ENCODE measurements at places on chromosomes 6 and 20.

DNA sequence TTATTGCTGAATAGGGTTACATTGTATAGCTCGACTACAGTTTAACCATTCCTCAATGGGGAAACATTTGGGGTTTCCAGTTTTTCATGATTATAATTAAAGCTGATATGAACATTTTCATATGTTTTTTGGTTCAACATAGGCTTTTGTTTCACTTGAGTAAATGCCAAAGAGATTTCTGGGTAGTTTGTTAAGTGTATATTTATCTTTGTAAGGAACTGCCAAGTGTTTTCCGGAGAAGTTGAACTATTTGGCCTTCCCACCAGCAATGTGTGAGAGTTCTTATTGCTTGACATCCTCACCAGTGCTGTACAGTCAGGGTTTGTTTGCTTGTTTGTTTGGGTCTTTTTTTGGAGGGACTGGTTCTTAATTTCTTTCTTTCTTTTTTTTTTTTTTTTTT lies 83.7 kb upstream of the RALY start:
- DNase-seq = peak; percentile 31

DNA sequence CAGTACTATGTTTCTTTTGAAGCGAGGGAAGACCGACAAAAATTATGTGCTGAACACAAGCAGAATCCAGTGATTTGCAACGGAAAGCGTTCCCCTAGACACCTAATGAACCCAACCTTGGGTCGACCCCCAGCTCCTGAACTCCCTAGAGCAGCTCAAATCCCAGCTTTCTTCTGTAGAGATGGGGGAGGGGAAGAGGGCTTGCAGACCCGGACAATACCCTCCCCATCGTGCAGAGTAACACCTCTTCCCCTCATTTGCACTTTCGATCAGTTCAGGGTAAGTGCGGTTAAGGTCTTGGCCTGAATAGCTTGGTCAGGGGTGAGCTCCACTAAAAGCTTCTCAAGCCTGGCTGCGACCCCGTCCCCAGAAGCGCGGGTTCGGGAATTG lies 404 bp downstream of the CEP162 start:
- DNase-seq = no peak

GRCh38 chr20:3648951-3649350 lies 14.2 kb downstream of the GFRA4 start:
- no peak for DNase-seq

- DNase-seq = peak; percentile 69
Observed at GRCh38 chr6:75893058-75893775, 144.2 kb downstream of the MYO6 start.

GRCh38 chr6:134849920-134850447 lies 99.9 kb downstream of the ALDH8A1 start:
- no peak for DNase-seq

DNA sequence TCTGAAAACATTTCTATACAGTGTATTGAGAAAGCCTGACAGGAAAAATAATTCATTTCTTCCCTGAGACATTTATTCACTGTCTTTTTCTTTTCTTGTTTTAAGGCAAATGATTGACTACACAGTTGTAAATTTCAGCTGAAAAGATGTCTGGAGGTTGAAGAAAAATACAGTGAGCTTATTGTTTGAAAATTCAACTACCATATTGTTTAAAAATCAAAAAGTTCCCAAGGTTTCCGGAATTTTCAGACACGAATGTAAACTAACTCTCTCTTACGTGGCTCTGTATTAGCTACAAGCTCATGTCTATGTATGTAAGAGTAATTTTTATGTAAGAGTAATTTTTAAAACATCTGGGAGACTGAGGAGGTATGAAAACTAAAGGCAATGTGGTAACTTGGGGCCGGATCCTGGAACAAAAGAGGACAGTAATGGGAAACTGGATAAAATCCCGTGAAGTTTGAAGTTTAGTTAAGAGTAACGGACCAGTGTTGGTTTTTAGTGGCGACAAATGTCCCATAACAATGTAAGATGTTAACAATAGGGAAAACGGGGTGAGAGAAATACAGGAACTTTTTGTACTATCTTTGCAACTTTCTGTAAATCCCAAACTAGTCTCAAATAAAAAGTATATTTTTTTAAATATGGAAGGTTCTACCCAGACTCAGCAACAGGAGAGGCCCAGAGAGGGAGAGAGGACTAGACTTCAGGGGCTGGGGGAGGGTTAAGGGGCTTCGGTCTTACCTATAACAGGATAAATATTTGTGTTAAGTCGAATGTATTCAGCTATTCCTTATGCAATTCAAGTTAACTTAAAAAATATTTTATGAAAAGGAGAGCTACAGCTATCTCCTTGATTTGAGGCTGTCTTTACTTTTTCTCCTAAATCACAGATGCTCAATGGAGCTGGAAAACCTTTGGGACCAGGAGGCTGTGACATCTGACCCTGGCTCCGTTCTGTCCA lies 1.3 kb downstream of the PTGIS start:
- DNase-seq = no peak

GRCh38 chr6:20630617-20631548 lies 96.6 kb downstream of the CDKAL1 start:
- DNase-seq = no peak

- peak; percentile 72 for DNase-seq
Observed at GRCh38 chr6:17458966-17459365, 65.6 kb downstream of the CAP2 start.

- DNase-seq = no peak
Observed at GRCh38 chr20:58479726-58480440, 35.3 kb downstream of the APCDD1L start.

DNA sequence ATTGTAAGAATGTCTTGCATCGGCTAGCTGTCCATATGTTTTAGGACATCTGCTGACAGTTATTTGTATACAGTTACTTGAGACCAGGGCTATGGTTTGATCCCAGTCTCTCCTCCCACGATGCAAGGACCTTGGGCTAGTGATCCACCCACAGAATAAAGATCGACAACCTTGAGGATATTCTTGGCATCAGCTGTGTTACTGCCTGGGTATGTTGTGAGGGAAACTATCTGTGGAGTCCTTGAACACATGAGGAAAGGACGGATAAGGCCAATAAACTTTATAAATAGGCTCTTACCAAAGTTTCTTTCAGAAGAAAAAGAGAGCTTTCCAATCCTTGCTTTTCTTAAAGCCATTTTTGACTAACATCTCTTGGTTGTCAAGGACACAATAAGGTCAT lies 70.8 kb upstream of the HEY2 start:
- no peak for DNase-seq

DNA sequence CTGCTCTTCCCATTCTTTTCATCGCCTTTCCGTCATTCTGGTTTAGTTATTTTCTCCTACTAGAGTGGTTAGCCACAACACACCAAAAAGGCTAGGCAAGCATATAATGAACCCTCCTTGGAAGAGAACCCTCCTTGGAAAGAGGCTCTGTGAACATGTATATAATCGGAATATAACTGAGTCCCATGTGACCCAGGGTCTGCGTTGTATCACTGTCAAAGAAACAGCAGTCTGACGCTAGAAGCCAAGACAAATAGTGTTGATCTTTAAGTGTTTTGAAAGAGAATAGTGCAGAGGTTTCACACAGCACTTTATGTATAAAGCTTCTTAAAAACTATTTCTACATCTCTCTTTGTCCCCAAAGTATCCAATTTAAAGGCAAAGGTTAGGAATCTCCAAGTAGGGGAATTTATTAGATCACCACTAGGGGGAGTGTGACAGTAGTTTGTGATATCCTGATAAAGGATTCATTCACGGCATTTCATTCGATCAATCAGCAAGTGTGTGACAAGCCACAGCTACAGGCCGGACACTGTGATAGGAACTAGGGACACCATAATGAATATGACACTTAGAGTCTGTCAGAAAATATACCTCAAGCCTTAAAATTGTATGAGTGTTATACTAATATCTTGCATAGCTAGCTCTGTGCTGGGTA lies 395.3 kb downstream of the CD109 start:
- DNase-seq = peak; percentile 47

DNA sequence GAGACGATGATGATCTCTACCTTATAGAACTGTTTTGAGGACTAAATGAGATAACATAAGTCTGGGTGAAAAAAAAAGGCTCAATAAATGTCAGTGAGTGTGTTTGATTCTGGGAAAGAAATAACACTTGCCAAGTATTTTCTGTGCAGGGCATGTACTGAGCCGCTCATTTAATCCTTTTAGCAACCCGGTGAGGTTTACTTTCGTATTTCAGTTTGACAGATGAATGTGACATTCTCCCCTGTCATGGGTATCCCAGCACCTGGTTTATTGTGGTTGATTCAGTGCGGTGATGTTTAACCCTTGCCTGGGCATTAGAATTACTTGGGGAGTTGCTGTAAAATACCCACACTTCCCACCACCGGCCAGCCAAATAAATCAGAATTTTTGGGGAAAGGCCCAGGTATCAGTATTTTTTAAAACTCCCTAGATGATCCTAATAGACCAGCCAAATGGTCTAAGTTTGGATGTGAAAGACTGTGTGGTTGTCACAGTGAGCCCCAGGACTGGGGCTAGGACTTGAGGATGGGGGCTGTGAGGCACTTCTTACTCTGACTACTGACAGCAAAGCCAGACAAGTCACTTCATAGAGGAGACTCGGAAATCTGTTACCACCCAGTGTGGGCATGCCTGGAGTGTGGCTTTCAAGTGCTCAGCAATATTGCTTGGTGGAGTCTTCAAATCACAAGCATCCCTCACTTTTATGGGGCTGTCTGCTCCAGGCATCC lies 100.2 kb upstream of the KCNG1 start:
- no peak for DNase-seq

DNA sequence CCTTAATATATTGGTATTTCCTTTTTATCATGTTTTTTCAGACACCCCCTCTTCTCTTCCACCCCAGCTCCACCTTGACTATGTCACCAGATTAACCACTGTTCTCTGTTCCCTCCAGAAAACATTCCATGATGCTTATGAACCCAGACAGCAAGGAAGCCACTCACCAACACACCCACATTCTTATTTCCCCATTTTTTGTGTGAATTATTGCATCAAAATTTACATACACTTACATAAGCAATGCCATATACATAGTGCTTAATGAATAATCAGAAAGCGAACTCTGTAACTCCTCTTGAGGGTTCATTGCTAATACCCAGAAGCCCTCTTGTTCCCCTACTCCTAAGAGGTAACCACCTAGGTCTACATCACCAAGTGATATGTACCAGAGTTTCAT lies 182.3 kb upstream of the CDYL start:
- no peak for DNase-seq

- peak; percentile 13 for DNase-seq
Observed at GRCh38 chr6:147752689-147753403, 244.4 kb downstream of the SAMD5 start.

GRCh38 chr20:25725639-25726038 lies 29.0 kb upstream of the ZNF337 start:
- DNase-seq = no peak

DNA sequence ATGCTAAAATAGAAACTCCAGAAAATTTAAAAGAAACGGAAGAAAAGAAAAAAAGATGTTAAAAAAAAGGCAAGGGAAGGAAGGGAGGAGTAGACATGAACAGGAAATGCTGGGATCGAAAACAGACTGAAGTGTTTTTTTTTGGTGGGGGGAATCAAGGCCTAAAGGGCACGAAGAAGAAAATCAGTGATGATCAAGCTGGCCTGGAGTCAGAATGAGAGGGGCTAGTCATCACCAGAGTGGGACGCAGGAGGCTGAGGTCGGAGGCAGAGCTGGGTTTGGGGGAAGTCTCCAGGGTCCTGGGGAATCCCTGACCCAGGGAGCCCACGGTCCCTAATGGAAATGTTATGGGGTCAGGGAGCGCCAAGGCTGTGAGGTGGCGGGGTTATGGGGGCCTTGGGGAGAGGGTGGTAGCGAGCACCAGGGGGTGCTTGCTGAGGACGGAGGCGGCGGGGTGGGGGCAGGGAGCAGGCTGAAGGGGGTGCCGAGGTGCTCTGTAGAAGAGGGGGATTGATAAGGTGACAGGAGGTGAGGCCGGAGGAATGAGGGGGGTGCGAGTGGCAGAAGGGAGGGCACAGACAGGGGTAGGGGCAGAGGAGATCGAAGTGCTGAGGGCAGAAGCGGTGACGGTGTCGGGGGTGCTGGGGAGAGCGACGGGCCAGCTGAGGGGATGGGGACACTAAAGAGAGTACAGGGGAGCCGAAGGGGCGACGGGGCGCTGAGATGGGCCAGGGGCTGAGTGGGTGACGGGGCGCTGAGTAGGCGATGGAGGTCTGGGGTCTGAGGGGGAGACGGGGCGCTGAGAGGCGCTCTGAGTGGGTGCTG lies 684 bp downstream of the ZNFX1 start:
- peak; percentile 38 for DNase-seq

GRCh38 chr6:71203206-71203605 lies 85.4 kb upstream of the OGFRL1 start:
- no peak for DNase-seq

- DNase-seq = peak; percentile 31
Observed at GRCh38 chr6:107237992-107238660, 122.8 kb upstream of the BEND3 start.

- peak; percentile 53 for DNase-seq
Observed at GRCh38 chr6:135583256-135583761, 85.8 kb upstream of the AHI1 start.

GRCh38 chr20:19619904-19620430 lies 138.1 kb upstream of the RIN2 start:
- no peak for DNase-seq

- no peak for DNase-seq
Observed at GRCh38 chr6:143241111-143241510, 180.4 kb downstream of the AIG1 start.

Measured in EL (cell line).